ENCODE measurements at places on chromosomes 3 and 15. TPM values are rescaled to one million over a fixed set of nuclear protein-coding genes. Genes with fewer than 3 reads are reported as not detected.
A peak's percentile ranks its signal among the peaks of the same experiment; 100 is the strongest.

DNA sequence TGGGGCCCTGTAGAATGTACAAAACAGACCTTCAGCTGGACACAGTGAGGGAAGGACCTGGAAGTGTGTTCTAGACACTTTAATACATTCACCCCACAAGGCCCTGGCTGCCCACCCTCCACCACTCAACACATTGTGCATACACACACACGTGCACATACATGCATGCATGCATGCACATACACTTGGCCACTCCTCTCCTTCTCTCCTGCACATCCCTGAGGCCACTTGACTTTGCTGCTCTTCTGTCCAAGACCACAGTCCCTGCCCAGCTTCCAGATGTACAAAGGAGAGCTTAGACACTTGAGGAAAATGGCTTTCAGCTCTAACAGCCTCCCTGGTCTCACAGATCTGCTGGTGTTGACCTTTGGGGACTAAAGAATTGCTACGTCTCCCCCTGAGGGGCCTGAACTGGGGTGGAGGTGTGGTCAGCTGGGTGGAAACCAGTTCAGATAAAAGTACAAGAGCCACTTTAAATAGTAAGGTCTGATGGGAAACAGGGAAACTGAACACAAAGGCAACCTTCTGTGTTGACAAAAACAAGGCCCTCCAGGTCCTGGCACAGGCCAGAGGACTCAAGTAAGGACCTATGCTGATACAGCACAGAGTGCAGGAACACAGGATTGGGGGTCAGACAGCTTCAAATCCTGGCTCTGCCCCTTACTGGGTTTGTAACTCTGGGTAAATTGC lies 24.8 kb upstream of the NOX5 start:
- no peak for DNase-seq

- no peak for DNase-seq
Observed at GRCh38 chr3:50577348-50577747, 8.0 kb downstream of the HEMK1 start.

DNA sequence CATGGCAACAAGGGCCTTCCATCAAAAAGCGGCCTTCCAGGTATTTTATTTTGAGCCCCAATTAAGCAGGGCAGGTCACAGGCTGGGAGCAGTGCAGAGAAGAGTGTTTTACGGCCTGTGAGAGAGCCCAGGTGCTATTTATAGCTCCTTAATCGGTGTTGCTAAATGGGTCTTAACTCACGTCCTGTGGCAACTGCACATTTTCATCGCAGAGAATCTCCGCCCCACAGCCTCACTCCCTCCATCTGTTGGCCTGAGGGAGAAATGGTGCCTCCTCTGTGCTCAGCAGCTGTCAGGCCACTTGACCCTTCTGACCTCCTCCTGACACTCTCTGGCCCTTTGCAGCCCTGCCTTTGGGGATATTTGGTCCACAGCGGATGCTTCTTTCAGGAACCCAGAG lies 58.6 kb downstream of the SPSB4 start:
- DNase-seq: no peak

GRCh38 chr3:53938645-53939044 lies 47.0 kb upstream of the SELENOK start:
- peak; percentile 45 for DNase-seq

GRCh38 chr3:185308126-185308754 lies 54.4 kb upstream of the EHHADH start:
- peak; percentile 44 for DNase-seq

- peak; percentile 67 for DNase-seq
Observed at GRCh38 chr15:80010131-80010673, 39.2 kb upstream of the BCL2A1 start.

DNA sequence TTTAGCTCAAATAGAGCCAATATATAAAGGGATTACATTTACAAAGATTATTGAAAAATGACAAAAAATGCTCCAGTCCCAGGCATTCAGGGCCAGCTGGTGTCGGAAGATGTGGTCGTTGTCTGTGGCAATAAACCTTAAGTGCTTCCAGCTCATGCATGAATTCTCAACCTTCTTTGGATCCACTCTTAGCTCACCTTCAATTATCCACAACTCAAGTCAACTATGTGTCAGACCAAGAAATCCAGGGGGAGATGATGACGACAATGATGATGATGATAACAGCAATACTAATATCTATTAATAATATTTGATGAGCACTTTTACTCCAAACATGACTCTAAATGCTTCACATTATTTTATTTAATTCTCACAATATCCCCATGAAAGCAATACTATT lies 53.6 kb upstream of the PXYLP1 start:
- DNase-seq: no peak

Gene SPSB4
- total RNA-seq: 2.4 TPM

Gene CCDC14
- 40.6 TPM for total RNA-seq

Gene LMAN1L
- not detected for total RNA-seq
